ENCODE measurements at places on chromosomes 13 and 19.
A peak's percentile ranks its signal among the peaks of the same experiment; 100 is the strongest.

DNA sequence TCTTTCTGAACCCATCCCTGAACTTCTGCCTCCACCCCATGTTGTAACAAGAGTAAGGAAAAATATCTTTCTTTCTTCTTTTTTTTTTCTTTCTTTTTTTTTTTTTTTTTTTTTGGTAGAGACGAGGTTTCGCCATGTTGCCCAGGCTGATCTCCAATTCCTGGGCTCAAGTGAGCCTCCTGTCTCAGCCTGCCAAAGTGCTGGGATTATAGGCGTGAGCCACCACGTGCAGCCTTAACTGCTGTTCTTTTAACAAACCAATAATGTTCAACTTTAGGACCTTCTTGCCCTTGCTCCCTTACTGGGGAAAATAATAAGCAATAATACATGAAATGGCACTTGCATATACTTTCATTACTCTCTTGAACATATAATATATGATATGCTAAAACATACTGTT lies 19.6 kb downstream of the GPR183 start:
- no peak for DNase-seq

DNA sequence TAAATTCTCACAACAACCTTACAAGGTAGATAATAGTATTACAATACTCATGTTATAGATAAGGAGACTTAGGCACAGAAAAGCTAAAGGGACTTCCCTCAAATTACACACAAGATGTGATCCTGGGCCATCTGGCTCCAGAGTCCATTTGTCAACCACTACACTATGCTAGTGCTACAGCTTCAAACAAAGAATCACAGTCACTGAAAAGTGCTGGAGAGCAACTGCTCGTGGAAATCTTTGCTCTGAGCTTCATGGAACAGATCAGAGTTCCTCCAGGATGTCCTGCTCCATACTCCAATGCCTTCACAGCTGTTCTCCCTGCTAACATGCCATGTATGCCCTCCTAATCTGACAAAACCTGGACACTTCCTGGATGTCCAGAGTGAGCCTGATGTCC lies 271.2 kb downstream of the ENOX1 start:
- no peak for DNase-seq

- DNase-seq: no peak
These were observed 29.9 kb upstream of the C1QTNF9 start for GRCh38 chr13:24279327-24280110.

GRCh38 chr13:110562696-110563462 lies 1.4 kb upstream of the RAB20 start:
- no peak for DNase-seq

- no peak for DNase-seq
These were observed 52.1 kb downstream of the ZNRF4 start for GRCh38 chr19:5507065-5507909.

- DNase-seq: no peak
These were observed 36.1 kb downstream of the RNASEH2B start for GRCh38 chr13:50945669-50946068.

DNA sequence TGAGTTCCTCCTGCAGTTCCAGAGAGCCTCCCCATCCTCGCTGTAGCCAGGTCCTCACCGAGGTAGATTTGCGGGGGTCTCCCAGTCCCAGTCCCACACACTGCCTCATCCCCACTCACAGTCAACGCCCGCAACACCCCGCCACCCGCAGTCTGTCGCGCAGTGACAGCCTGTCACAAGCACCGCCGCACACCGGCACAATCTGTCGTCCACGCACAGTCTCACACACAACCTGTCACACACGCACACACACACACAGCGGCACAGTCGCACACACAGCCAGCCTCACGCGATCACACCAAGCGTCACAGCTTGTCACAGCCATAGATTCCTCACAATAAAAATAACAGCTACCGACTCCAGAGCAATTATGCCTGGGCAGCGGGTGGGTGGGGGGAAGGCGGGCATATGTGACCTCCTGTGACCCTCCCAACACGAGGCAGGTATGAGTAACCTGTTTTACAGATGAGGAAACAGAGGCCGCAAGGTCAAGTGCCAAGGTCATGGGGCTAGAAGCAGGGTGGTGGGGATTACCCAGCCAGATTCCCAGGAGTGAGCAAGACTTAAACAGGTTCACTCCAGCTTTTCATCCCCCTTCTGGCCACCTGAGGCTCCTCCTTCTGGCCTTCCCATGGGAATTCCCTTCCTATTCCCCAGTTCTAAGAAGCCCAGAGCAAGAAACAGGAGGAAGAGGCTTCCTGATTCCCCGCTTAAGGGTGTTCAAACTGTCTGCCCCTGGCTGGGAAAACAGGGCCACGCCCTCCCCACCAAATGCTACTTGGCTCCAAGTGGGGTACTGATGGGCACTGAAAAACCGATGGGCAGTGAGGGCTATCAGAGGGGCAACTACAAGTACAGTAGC lies 13.9 kb downstream of the NFIX start:
- DNase-seq: no peak

DNA sequence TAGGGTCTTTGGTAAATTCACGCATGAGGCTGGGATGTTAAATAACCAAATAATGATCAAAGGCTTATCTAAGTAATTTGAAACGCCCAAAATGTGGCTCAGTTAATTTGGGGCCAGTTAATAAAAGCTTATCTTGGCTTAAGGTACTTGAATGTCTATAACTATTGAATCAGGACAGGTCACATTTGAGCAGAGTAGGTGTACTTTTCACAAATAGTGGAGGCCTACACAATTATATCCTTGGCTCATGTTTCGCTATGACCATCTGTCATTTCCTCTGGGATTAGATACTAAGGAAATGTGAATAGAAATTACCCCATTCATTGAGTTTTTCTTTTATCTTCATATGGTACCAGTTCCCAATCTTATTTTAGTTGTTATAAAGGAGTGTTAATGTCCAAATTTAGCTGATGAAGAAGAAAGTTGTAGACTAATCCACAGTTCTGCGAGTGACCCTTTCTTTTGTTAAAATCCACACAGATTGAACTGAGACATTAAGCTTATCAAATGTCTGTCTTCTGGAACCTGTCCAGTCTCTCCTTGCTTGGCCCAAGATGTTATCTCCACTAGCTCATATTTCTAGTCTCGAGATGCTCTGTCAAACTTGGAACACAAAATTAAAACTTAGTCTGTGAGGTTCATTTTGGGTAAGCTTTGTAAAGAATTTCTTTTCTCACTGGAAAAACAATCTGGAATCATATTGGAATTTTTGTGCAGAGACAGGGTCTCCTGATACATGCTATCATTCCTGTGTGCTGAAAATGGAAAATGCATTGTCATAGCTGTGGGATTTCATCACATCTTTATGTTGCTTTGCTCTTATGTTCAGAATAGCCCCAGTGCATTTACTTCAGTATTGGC lies 31.0 kb downstream of the SLAIN1 start:
- DNase-seq: no peak

DNA sequence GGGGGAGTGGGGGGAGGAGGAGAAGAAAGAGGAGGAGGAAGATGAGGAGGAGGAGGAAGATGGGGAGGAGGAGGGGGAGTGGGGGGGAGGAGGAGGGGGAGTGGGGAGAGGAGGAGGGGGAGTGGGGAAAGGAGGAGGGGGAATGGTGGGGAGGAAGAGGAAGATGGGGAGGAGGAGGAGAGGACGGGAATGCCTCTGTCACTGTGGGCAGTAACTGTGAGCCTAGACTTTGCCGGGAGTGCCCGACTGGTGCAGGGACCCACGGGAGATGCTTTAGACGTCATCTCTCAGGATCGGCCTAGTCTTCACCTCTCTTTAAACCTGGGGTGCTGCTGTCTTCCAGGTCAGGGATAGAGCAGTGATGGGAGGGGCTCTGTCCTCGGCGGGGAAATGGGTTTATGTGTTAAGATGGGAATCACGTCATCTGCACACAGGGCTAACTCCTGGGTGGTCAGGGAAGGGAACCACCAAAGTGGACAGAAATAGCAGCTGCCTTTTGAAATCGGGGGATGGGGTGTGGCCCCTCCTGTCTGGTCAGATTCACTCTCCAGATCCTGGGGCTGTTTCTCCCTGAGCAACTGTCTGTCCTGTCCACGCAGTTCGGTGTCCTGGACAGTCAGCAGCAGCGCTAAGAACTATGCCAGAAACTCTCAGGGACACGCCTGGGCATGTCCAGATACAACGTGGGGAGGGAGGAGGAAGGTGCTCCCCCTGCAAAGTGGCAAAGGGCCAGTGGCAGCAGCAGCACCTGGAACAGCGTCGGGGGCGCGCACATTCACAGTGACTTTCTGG lies 26.9 kb downstream of the GAS6 start:
- DNase-seq: no peak

DNA sequence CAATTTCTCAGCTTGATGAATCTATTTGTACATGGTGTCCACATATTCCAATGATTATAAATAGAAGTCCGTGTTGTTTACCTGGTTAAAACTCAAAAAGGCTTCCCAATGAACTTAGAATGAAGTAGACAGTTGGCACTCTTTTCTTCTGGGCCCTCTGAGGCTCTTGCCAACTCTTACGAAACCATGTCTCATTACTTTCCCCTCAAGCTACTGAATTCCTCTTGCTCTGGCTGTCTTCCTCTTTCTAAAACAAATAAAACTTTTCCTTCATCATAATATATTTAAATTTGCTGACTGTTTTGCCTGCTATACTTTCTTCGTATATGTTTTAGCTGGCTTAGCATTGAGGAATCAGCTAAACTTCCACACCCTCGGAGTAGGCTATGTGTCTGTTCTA lies 139.7 kb downstream of the SLITRK6 start:
- no peak for DNase-seq

GRCh38 chr19:33366897-33367296 lies 6.6 kb upstream of the CEBPG start:
- DNase-seq: no peak

- DNase-seq: no peak
These were observed 389.3 kb downstream of the FGF14 start for GRCh38 chr13:102012299-102013293.

DNA sequence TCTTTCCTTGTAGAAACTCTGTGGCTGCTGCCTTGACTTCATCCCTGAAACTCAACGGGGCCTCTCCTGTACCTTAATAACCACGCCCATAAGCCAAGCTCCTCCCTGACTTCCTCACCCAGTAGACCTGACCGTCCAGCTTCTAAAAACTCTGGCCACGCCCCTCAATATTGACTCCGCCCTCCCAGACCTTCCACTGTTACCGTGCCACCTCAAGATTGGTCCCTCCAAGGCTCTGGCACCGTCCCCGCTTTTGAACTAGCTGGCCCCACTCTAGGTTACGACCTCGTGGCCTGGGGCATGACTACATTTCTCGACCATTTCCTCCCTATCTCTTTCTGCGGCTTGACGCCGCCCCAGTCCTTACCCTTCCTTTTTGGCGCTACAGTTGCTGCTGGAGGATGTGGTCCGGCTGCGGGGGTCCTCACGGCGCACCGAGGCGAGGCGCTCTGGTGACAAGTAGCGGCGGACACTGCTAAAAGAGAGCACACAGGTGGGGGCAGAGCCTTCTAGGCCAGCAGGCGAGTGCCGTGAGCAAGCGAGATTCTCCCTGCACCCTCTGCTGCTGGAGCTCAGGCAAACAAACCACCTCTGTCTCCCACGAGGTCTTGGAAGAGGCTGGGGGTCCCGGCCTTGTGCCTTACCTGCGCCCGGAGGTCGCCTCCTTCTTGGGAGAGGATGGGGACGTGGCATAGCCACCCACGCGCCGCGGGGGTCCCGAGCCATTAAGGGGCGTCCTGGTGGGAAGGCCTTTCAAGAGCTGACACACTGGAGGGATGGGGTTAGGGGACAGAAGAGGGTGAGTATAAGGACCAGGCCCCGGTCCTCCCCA lies 2.3 kb upstream of the EML2 start:
- DNase-seq: peak; percentile 84

- DNase-seq: no peak
These were observed 412.5 kb upstream of the PCDH9 start for GRCh38 chr13:67642657-67643056.

GRCh38 chr19:46739290-46739771 lies 6.5 kb upstream of the FKRP start:
- DNase-seq: no peak

- DNase-seq: peak; percentile 96
These were observed 755 bp upstream of the RAB3A start for GRCh38 chr19:18204394-18205199.

- DNase-seq: no peak
These were observed 593.0 kb downstream of the UQCRFS1 start for GRCh38 chr19:28619816-28620429.

- peak; percentile 69 for DNase-seq
These were observed 2.7 kb downstream of the UHRF1 start for GRCh38 chr19:4911786-4912672.

DNA sequence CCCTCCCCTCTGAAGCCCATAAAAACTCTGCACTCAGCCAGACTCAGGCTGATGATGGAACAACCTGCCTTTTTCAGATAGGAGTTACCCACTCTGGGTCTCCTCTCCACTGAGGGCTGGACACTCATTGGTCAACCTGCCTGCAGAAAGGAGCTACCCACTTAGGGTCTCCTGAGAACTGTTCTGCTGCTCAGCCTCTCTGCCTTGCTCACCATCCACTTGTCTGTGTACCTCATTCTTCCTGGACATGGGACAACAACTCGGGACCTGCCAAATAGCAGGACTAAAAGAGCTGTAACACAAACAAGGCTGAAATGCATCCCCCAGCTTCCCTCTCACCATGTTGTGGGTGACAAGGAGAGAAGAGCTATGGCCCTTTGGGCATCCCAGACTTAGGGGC lies 18.4 kb upstream of the RCBTB2 start:
- no peak for DNase-seq

DNA sequence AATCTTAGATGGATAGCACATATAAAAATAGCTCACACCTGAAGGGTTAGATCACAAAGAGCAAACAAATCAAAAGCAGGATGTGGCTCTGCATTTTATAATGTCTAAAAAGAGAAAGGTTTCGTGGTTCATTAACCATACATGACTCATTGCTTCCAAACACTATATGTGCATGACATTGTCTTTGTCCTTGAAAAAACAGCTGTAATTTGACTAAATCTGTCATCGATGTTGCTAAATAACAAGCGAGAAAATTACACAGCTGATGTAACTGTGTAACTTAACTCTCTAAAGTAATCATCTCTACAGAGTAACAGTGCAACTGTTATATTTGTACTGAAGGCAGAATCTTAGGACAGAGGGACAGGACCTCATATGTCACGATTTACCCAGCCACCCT lies 383.1 kb upstream of the GPC6 start:
- DNase-seq: no peak

DNA sequence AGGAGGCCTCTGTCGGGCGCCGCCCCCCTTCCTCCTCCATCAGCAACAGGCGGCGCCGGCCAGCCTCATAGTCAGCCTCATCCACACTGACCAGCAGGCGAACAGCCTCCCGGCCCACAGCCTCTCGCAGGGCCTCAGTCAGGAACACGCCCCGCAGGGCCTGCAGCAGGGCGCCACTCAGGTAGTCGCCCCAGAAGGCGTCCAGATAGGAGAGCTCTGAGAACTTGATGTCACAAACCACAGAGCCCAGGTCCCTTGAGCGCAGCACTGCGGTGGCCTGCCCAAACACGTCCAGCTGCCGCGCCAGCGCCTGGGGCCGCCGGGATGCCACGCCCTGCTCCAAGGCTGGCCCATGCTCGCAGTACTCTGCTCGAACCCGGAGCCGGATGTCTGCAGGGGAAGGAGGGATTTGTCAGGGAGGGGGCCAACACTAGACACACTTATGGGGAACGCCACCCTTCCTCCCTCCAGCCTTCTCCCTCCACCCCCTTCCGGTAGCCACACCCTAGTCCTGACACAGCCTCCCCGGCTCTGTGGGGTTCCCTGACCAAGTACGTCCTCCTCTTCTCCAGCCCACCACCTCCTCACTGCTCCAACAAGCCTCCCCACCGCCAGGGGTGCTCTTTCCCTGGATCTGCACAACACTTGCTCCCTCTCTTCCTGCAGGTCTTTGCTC lies 17.9 kb downstream of the DEDD2 start:
- no peak for DNase-seq

- no peak for DNase-seq
These were observed 39.5 kb upstream of the TEX29 start for GRCh38 chr13:111280681-111281585.

Data from right kidney (tissue), 9 donors.